Stimulated activated CD8-positive, alpha-beta memory T cell treated with anti-CD3 and anti-CD28 coated beads, Interleukin-15, amount 100 ng/mL, for 1 hour (primary cell): ENCODE measurements at places on chromosomes 16 and 17.

DNA sequence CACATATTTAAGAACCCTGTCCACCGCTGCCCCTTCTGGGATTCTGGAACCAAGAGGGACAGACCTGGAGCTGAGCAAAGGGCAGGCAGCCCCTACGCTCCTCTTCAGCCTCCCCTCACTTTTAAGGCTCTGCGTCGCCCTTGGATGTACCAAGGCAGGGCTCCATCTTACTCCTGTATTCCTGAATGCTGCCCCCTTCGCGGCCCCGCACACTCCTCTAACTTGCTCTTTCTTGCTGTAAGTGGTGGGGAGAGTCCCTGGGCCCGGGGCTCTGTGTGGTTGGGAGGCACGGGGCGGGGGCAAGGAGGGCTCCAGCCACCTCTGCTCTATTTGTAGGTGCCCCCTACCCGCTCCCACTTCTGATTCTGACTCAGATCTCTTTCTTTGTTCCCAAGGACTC, 1.2 kb downstream of the TNS4 start:
- no peak for DNase-seq

DNA sequence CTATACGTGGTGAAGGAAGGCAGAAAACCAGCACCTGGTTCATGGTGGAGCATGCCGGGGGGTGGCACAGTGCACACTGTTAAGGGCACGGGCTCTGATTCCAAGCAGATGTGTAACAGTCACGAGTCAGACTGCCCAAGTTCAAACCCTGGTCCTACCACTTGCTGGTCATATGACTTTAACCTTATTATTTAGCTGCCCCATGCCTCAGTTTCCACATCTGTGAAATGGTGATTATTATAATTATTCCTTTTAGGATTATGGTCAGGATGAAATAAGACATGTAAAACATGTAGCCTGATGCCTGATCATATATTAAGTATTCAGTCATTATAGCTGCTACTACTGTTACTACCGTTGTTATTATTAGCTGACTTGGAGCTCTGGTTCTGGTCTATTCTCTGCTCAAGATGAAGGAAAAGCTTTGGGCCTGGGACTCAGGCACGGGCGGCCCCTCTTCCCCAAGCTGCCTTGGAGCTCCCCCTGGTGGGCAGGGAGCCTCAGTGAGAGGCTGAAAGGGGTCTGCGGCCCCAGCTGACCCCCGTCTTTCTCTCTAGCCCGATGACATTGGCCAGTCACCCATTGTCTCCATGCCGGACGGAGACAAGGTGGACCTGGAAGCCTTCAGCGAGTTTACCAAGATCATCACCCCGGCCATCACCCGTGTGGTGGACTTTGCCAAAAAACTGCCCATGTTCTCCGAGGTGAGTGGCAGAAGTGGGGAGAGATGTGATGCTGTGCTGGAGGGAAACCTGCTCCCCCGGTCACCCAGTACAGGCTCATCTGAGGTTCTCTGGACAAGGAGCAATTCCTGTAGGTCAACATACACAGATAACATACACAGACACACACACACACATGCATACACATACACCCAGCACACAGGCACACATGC, 14.0 kb downstream of the NR1D1 start:
- DNase-seq, result no peak

DNA sequence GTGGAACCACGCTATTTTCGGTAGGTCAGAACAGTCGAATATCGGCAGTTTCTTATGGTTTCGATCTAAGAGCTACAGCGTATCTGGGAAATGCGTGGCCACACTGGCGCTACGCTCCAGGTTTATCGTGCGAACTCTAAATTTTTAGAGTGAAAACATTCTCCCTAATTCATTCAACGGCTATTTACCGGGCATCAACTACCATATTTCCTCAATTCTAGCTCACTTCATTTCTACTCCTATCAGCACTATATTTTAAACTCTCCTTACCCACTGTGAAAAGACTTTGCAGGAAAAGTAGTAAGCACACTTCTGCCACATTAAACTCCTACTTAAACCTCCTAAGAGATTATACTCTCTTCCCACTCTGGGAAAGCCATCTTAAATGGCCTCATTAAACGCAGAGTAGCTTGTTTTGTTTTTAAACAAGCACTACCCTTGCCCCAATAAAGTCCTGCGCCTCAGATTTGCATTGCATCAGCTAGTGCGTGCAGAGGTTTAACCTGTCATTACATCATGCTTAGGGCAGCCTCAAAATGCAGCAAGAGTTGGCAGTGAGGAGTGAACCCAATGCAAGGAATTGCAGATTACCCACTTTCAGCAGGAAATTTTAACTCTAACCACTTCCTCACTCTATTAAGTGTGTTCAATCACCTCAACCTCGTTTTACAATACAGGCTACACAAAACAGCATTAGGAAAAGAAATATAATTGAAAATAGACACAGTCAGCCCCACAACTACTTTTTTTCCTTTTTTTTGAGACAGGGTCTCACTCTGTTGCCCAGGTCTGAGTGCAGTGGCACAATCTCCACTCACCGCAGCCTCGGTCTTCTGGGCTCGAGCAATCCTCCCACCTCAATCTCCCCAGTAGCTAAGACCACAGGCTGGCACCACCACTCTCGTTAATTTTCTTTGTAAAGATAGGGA, 18.8 kb downstream of the SIAH1 start:
- DNase-seq, result no peak

DNA sequence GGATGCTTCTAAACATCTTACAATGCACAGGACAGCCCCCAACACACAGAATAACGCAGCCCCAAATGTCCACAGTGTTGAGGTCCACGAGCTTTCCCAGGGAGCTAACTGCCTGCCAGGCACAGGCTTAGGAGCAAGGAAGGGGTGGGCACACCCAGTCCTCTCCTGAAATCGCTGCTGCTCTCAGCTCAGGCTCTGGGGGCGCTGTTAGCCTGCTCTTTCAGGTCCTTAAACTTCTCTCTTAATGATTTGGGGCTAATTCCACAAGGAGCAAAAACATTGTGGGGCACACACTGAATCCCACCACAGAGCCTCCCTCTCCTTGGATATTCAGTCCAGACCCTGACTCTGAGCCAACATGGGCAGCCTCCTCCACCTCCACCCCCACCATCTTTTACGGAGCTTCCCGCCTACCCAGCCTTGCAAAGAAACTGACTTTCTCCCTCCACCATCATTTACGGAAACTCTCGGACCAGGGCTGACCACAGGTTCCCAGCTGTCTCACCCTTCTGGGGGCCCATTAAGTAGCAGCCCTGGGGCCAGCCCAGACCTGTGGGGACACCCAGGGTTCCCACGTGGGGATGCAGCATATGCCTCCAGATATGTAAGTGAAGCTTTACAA, 1.1 kb downstream of the CD300H start:
- DNase-seq, result no peak

DNA sequence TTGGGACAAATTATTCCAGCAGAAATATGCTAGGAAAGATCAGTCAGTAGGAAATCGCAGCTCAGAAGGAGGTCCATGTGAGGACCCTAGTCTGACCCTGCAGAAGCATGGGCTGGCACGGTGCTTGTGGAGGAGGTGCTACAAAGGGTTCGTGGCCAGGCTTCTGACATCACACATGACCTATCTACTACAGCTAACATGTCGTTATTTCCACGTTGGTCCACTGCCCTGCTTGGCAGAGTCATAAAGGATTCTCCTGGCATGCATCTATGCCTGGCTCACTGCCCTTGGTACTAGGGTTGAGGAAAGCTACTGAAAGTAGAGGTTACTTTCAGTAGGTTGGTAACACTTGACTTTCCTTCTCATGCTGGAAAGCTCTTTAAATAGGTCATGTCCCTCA, 118.1 kb upstream of the SHISA6 start:
- DNase-seq, result no peak

GRCh38 chr17:12041312-12041711, 20.6 kb downstream of the MAP2K4 start:
- DNase-seq, result no peak

GRCh38 chr17:64596988-64597387, 65.1 kb downstream of the SMURF2 start:
- DNase-seq, result no peak

DNA sequence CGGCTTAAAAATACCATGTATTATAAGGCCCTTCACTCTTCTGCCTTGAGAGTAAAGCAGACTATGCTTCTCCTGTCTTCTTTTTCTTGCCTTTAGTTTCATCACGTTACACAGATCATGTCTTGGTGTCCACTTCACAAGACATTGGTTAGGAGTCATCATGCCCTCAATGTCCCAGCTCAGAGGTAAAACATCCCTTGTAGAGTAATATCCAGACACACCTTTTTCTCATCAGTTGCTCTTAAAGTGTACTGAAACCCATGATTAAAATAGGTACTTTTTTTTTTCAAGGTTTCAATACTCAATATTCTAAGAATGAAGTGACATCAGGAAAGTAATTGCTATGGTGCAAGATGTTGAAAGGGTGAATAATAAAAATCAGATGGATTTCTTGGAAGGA, 267.8 kb downstream of the PMP22 start:
- DNase-seq, result no peak

GRCh38 chr17:33964344-33964979, 290.6 kb upstream of the CCL2 start:
- DNase-seq, result no peak

DNA sequence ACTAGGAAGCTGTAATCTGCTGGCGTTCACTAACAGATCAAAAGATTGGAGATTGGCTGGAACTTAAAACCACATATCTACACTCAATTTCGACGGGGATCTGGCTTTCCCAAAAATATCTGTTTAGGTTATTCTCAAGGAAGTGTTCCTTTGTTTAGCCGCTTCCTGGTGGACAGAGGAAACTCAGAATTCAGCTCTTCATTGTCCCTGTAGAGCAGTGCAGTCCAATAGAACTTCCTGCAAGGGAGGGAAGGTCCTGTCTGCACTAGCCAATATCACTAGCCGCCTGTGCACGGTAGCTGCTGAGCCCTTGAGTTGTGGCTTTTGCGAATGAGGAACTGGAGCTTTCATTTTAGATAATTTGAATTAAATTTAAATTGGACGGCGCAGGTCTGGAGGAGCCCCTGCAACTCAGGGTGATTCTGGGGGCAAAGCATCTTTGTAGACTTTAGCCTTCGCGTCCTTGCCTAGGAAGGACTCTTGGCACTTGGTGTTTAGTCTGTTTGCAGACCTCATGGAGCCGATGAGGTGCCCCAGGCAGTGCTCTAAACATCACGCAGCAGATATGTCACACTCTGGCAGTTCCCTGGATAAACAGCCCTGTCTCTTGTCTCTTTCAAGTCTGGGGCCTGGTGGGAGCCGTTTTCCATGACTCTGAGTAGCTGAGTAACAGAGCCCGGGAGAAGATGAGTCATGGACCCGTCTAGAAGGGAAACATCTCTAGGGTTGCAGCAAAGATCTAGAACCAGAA, 122.2 kb downstream of the CCDC182 start:
- DNase-seq, result no peak

- DNase-seq, result no peak
Observed at GRCh38 chr17:38881600-38882191, 11.8 kb downstream of the LASP1 start.

GRCh38 chr17:12342609-12343435, 322.1 kb downstream of the MAP2K4 start:
- DNase-seq, result no peak

- no peak for DNase-seq
Observed at GRCh38 chr17:1562176-1562643, 382 bp downstream of the PITPNA start.

GRCh38 chr16:2337431-2338296, 2.9 kb downstream of the ABCA3 start:
- DNase-seq, result no peak

DNA sequence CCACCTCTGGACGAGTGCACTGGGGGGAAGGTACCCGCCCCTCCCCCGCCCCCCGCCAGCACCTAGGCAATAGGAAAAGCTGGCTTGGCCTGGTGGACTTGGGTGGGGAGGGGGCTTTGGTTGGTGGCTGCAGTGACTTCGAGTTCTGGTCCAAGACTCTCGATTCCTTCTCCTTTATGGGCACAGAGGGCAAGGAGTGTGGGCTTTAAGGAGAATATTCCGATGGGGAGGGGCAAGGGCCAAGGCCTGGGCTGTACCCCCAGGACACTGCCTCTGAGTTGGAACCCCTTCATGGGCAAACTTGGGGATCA, 409 bp downstream of the ACSF2 start:
- no peak for DNase-seq

GRCh38 chr16:79169239-79169638, 431.3 kb downstream of the MAF start:
- no peak for DNase-seq

DNA sequence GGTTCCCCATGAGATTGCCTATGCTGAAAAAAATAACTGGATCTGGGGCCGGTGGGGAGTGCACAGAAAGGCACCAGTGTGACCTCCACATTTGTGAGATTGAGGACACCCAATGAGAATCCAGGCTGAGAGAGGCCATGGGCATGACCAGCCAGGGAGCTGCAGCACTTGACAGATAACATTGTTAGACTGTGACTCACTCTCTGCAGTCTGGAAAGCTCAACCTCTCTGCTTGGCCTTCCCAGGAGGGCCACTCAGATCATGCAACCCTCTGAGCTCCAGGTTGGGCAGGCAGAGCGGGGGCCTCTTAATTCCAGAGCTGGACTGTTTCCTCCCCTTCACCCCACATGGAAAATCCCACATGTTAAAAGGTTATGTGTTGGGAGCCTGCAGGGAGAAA, 30.1 kb downstream of the FZD2 start:
- DNase-seq, result no peak

- no peak for DNase-seq
Observed at GRCh38 chr17:2871205-2871604, 75.0 kb downstream of the RAP1GAP2 start.

GRCh38 chr16:71407731-71408130, 34.1 kb downstream of the TLE7 start:
- no peak for DNase-seq

DNA sequence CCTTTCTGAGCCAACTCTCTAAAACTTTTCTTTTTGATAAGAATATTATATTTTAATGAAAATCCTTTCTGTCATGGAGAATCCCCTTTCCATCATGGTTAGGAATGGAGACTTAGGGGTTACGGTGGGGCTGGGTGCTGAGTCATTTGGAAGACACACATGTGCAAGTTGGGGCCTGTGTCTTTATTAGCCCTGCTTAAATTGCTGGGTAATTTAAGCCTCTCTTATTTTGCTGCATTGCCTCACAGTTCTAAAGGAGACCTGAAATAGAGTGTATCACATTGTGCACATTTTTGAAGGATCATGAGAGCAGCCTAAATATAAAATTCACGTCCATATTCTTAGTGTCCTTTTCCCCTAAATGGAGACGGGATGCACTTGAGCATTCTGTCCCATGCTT, 61.8 kb upstream of the RBFOX1 start:
- no peak for DNase-seq

GRCh38 chr17:2085648-2085949, 30.7 kb downstream of the HIC1 start:
- DNase-seq, result no peak
